ENCODE measurements at places on chromosomes 12 and 14.
A peak's percentile ranks its signal among the peaks of the same experiment; 100 is the strongest.

DNA sequence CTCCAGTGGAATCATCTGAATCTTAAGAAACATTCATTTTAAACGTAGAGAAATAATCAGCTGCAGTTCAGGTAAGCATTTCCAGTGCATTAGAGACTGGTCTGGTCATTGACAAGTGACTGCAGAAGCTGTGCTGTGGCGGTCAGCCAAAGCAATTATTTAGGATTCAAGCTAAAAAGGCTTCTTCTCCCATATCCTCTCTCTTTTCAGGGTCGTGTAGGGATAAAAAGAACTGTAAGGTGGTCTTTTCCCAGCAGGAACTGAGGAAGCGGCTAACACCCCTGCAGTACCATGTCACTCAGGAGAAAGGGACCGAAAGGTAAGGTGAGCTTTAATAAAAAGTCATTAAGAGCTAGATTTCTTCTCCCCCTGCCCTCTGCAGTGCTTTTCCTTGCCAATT is 48.1 kb downstream of the MSRB3 start:
- H3K36me3 ChIP-seq = no peaks in the 10 kb centered on the region
- no peaks in the 10 kb centered on the region for H3K27me3 ChIP-seq
- DNase-seq = no peak
- H3K27ac ChIP-seq = no peak overlapping the region

DNA sequence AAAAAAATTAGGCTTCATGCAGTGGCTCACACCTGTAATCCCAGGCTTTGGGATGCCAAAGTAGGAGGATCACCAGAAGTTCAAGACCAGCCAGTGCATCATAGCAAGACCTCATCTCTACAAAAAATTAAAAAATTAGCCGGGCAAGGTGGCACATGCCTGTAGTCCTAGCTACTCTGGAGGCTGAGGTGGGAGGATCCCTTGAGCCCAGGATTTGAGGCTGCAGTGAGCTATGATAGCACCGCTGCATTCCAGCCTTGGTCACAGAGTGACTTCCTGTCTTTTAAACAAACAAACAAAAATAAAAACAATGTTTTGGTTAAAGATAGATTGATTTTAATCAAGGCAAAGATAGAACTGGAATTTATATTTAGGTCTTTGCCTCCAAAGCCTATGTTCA is 60.6 kb downstream of the WNK1 start:
- H3K27ac ChIP-seq = no peak overlapping the region
- H3K4me1 ChIP-seq = no peaks in the 10 kb centered on the region
- H3K27me3 ChIP-seq = no peaks in the 10 kb centered on the region
- peaks cover 9% of the 10 kb centered on the region for H3K36me3 ChIP-seq
- DNase-seq = no peak

DNA sequence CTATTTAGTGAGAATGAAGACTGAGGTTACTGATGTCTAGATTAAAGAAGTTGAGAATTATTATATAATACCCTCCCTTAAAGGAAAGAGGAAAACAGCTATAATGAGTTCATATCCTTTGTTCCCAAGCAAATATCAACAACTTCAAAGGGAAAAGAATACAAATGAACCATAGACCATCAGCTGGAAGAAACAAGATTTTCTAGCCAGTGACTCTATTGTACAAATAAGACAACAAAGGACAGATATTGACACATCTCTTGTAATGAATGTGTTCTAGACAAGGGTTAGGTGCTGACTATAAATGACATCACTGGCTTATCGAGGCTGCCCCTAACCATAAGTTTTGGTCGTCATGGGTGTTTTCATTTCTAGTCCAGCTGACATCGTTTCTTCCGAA is 48.2 kb downstream of the SLC38A4 start:
- DNase-seq = no peak
- no peaks in the 10 kb centered on the region for H3K4me1 ChIP-seq
- H3K27me3 ChIP-seq = no peaks in the 10 kb centered on the region

DNA sequence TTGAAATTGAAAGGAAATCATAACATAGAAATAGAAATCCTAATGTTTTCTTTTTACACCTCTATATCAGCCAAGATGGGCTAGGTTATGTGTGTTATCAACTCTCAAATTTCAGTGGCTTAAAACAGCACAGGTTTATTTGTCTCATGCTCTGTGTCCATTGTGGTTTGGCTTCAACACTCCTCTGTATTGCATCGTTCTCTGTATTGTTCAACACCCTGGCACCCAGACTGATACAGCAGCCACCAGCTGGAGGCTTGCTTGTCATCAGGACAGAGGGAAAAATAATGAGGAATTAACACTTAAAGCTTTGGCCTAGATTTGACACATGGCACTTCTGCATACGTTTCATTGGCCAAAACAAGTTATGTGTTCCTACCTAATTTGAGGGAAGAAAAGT is 234.2 kb upstream of the ARHGAP5 start:
- no peak overlapping the region for H3K4me3 ChIP-seq
- no peaks in the 10 kb centered on the region for H3K4me1 ChIP-seq
- no peaks in the 10 kb centered on the region for H3K27me3 ChIP-seq
- no peak for DNase-seq

GRCh38 chr12:18754124-18754707 is 16.3 kb downstream of the CAPZA3 start:
- DNase-seq = peak; percentile 12
- H3K27ac ChIP-seq = peak overlapping the region; percentile 68
- H3K4me1 ChIP-seq = peaks cover 44% of the 10 kb centered on the region
- H3K4me3 ChIP-seq = peak overlapping the region; percentile 25

GRCh38 chr12:53978477-53979356 is 4.0 kb upstream of the HOTAIR start:
- no peak overlapping the region for H3K27ac ChIP-seq
- no peak overlapping the region for H3K4me3 ChIP-seq
- peaks cover 97% of the 10 kb centered on the region for H3K27me3 ChIP-seq
- DNase-seq = no peak
- no peaks in the 10 kb centered on the region for H3K36me3 ChIP-seq
- H3K4me1 ChIP-seq = peaks cover 8% of the 10 kb centered on the region

- H3K27me3 ChIP-seq = no peaks in the 10 kb centered on the region
- no peak for DNase-seq
- no peak overlapping the region for H3K4me3 ChIP-seq
- H3K4me1 ChIP-seq = no peaks in the 10 kb centered on the region
Observed at GRCh38 chr12:29660847-29661246, 122.9 kb downstream of the TMTC1 start.
